ENCODE measurements at places on chromosomes 12 and 14.
A peak's percentile ranks its signal among the peaks of the same experiment; 100 is the strongest.

DNA sequence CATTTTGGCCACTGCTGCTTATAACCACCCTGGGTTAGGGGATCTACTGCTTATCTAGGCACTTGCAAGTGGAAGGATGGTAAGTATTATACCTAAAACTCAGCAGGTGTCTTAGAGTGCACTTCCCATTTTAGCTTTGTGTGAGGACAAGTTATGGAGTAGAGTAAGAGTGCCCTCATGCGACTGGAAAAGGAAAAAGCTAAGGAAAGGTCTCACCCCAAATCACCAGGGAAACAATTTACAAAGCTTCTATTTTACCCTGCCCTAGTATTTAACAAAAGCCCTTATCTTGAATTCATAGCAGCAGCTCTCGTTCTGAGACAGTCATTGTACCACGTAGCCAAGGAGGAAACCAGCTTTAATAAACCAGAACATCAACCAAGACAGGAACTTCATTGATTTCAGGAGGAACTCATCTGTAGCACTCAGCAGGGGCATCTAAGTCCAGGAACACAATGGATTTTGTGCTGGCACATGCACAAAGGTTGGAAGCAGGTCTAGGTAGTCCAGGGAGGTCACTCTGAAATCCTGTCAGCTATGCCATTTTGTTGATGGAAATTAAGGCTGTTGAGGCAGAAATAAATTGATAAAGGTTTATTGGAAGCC is 2.9 kb downstream of the RDH12 start:
- DNase-seq, result peak; percentile 78

DNA sequence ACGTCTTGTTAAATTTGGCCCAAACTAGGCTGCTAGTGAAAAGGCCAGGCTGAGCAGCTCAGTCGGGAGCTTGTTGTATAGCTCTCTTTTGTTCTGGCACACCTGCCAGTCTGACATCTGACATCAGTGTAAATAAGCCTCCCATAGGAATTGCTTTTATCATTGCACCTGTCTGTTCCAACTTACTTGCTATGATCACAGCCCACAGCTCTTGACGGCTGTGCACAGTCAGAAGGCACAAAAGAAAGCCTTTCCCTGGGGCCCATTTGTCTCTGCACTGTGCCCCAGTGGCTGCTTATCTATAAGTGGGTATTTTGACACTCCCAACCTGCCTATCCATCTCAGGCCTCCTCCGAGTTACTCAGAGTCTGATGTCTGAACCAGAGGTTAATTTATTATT is 324.5 kb downstream of the NUAK1 start:
- peak; percentile 28 for DNase-seq

GRCh38 chr14:76701436-76701835 is 59.8 kb upstream of the VASH1 start:
- no peak for DNase-seq

GRCh38 chr12:57138526-57139272 is 8.7 kb downstream of the LRP1-AS start:
- DNase-seq, result no peak

DNA sequence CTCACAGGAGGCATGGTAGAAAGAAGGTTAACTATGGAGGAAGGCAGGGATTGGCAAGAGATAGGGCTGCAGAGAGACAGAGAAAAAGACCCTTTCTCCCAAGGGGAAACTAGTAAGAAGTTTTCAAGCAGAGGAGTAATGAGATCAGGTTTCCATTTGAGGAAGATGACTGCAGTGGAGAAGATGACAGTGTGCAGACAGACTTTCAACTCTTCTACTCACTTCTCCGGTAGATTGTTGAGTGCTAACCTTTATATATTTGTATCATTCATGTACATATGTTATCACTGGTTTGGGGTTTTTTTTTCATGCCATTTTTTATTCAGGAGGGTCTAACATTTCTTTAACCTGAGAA is 5.9 kb upstream of the B3GNT4 start:
- no peak for DNase-seq

DNA sequence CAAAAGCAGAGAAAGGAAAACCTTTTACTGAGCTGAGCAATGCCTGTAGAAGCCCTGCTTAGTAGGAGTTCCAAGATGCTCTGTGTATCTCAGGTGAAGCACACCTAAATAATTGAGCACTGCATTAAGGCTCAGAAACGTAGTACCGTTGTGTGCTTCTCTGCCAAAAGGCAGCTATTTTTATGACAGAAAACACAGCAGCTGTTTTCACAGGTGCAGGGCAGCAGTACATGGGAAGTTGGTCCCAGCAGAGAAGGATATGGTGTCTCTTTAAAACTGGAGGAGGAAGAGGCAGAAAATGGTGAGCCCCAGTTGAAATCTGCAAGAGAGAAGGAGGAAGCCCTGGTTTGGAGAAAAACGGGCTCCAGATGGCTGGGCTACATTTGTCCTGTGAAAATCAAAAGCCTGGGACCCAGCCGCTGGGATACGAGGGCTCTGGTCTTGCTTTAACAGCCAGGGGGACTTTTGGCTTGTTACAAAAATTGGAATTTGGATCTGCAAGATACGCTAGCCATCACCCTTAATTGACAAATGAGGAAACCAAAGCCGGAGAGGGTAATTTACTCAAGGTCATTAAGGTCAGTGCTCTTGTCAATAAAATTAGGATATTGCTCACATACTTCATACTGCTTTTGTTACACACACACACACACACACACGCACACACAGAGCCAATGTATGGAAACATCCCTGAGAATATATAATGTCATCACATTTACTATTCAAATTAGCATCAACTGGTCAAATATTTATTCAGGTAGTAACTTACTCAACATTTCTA is 27.3 kb downstream of the SPRING1 start:
- peak; percentile 14 for DNase-seq

DNA sequence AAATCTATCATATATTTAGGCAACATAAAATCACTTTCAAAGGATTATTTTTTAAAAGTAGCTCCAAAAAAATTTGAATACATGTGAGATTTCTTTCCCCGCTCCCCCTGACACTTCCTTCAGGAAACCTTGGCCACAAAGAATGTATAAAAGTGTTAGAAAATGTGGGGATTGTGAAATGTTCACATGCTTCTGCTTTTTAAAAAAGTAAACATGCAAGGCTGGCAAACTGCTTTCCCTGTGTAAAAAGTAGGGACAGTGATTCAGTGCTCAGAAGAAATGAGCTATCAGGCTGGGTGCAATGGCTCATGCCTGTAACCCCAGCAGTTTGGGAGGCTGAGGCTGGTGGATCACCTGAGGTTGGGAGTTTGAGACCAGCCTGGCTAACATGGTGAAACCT is 26.6 kb downstream of the MBIP start:
- no peak for DNase-seq

GRCh38 chr12:81588235-81589008 is 170.7 kb downstream of the PPFIA2 start:
- no peak for DNase-seq

DNA sequence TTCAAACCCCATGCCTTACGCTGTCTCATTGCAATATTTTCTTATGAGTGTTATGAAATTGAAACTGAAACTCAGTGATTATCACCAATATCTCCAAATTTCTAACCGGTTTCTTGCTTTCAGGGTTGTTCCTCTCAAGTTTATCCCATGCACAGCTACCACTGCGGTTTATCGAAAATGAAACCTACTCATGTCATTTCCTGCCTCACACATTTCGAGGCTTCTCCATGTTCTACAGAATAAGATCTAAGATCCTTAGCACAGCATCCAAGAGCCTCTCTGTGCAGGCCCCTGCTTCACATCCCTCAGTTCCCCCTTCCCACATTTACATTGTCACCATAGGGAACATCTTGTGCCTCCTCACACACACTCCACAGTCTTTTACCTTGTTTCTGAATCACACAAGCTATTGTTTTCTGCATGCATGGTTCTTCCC is 45.5 kb upstream of the FAR2 start:
- no peak for DNase-seq

DNA sequence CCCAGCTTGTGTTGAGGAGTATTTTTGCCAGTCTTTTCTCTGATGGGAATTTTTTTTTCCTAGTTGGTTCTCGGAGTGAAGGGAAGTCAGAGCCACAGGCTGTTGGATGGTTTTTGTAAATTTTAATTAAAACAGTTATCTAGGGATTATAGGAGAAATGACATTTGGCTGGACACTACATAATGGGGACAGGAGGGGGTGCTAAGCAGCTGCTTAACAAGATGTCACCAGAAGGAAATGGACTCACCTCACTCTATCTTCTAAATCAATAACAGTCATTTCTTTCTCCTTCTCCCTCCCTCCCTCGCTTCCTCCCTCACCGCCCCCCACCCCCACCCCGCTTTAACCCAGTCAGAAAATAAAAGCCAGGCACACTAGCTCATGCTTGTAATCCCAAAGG is 93.4 kb upstream of the TMEM233 start:
- DNase-seq, result no peak

DNA sequence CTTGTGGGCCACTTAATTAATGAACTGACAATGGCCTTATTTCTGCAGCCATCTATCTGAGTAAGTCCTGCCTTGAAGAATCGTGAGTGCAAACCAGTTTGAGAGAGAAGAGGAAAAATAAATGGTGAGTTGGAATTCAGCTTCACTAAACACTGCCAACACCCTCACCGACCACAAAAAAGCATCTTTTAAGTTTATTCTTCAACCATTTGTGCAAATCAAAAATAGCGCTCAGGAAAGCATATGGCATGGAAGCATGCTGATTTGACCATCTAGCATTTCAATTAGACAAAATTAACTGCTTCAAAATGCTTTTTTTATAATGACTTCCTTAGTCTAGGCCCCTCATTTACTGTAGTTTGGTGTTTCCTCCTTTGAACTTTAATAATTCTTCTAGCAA is 294.0 kb downstream of the PPFIA2 start:
- peak; percentile 63 for DNase-seq

GRCh38 chr12:119687406-119687805 is 19.5 kb downstream of the PRKAB1 start:
- no peak for DNase-seq

- peak; percentile 49 for DNase-seq
These were observed 49.2 kb downstream of the FBXW8 start for GRCh38 chr12:116959845-116960514.

- DNase-seq, result no peak
These were observed 23.8 kb upstream of the TBC1D30 start for GRCh38 chr12:64800640-64801039.

GRCh38 chr12:117334051-117334450 is 27.4 kb downstream of the NOS1 start:
- no peak for DNase-seq

GRCh38 chr12:52241205-52241842 is 8.3 kb downstream of the KRT7 start:
- DNase-seq, result no peak

DNA sequence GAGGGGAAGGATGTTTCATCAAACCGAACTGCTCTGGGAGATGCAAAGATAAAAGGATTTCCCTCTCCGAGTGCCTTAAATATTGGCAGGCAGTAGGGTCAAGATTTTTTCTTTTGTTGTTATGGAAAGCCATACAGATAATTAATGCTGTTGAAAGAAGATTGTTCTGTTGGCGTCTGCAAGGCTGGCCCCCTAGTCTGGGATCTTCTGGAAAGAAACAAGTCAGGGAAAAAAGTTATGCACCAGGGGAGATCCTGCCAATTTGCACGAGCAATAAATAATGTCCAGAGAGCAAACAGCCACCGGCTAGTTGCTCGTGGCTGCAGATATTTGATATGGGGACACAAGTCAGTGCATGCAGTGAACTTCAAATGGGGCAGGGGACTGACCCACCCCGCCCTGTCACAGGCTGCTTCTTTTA is 202.1 kb upstream of the MYL2 start:
- DNase-seq, result no peak

GRCh38 chr12:4809013-4809448 is 88.8 kb downstream of the GALNT8 start:
- no peak for DNase-seq

- DNase-seq, result no peak
These were observed 52.5 kb downstream of the HSP90AA1 start for GRCh38 chr14:102034301-102034700.

DNA sequence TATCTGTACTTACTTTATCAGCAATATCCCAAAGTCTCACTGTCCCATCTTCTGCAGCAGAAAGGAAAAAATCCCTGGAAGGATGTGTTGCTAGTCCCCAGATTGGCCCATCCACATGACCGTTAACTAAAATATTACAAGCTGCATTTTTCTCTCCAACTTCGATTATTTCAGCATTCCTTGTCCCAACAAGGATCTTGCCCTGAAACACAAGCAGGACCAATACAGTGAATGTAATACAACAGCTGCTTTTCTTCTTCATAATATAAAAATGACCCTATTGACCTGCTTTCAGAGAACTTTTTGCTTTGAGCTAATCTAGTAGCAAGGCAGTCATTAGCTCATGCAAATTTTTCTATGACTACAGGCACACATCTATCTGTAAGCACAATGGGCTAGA is 58.3 kb downstream of the ZC3H14 start:
- no peak for DNase-seq

- DNase-seq, result no peak
These were observed 17.1 kb downstream of the CAND1 start for GRCh38 chr12:67286257-67286656.

- DNase-seq, result peak; percentile 91
These were observed 60.6 kb downstream of the MARK3 start for GRCh38 chr14:103445806-103446205.

GRCh38 chr12:120988658-120989057 is 10.3 kb downstream of the HNF1A start:
- no peak for DNase-seq

DNA sequence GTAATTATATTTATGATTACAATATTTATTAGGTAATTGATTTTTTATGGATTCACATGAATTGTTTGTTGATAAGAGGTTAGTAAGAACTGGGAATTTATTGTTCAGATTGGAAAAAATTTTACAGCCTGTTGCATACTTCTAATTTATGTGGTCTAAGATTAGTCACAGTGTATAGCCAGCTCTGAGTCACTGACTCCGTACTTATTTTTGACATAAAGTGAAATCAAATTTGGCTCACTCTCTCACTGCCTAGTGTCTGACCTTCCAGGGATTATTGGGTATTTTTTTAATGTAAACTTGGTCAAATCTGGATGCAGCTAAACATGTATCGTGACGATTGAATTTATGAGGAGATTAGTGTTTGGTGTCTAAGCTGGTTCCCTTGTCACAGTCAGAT is 109.3 kb downstream of the PTPRQ start:
- no peak for DNase-seq

- no peak for DNase-seq
These were observed 220.9 kb downstream of the FSCB start for GRCh38 chr14:44286201-44286600.

- no peak for DNase-seq
These were observed 249.2 kb downstream of the ETNK1 start for GRCh38 chr12:22874151-22874550.
